ENCODE measurements at places on chromosomes 12 and 14.

DNA sequence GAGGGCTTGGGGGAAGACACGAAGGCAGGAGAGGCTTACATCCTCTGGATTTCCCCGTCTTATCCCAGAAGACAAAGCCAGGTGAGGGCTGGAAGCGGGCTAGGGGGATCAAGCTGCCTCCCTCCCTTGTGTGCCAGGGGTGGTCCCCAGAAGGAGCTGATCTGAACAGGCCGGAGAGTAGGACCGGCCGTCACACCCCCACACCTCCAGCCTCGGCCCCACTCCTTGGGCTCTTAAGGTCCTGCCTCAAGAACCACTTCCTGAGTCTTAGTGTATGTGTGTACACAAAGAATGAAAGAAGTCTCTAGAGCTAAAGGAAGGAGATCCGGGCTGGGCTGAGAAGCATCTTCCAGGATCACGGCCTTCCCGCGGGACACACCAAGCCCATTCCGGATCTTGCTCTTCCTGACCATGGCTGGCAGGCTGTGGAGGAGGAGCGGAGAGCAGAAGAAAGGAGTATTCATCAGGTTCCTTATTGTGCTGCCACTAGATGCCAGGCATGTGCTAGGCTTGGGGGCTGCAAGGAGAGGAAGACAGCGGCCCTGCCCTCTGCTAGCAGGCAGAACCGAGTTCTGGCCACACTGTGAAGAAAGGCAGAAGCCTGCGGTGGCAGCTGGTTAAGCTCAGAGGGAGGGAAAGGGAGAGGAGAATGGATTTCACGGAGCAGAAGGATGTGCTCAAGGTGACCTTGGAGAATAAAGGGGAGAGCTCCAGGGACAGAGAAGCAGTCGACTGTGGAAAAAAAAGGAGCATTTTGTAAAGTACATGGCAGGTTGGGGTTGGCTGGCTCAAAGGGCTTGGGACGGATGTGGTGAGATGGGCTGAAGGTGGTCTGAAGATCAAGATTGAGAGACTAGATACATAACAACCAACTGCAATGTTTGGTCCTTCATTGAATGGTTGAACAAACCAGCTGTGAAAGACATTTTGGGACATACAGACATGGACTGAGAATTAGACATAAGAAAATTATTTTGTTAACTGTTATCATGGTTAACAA is 1.3 kb upstream of the CD63 start:
- DNase-seq, result peak; percentile 80

GRCh38 chr12:131281016-131281415 is 327.3 kb downstream of the ADGRD1 start:
- no peak for DNase-seq

DNA sequence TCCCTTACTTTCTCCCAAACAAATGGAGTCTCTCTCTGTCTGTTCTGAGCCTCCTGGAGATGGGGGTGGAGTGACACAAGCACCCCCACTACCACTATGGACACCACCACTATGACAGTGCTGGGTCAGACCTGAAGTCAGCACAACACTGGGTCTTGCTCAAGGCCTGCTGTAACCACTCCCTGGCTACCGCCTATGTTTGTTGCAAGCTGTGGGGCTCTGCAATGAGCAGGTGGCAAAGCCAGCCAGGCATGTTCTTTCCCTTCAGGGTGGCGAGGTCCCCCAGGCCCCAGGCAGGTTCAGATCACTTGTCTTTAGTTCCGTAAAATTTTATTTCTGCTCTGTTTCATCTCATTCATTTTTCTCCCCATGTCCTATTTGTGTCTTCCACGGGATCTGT is 349.8 kb downstream of the TMEM121 start:
- DNase-seq, result no peak

DNA sequence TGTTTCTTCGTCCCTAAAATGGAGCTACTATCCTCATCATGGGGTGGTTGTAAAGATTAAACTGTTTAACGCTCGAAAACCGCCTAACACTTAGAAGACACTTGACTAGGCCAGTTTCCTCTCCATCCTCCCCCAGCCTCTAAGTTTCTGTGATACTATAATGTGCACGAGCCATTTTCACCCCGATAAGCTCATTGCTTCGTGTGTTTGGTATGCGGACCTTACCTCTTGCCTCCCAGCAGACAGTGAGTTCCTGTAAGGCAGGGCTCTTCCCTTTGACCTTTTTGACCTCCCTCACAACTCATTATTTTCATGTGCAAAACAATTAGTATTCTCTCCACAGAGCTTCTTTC is 499 bp upstream of the GXYLT1 start:
- no peak for DNase-seq

- no peak for DNase-seq
These were observed 17.8 kb upstream of the PAPOLA start for GRCh38 chr14:96484399-96484798.

DNA sequence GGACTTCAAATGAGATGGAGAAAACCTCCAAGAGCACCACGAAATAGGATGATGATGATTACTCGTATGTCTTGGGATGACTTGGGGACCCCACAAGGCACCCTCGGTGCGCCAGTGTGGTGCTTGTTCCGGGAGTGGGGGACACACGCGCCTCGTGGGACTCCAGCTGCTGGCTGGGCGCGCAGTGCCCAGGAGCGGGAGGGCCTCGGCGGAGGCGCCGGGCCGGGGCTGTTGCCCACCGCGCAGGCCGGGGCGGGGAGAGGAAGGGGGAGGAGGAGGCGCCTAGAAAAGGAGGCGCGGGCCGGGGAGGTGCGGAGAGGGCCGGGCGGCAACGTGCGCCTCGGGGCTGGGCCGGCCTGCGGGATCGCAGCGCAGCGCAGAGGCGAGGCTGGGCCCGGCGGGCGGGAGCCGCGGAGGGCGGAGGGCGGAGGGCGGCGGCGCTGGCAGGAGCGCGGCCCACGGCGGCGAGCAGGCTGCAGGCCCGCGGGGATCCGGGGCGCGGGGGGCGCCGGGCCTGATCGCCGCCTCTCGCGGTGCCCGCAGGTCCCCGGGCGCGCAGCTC is at the start of gene RFLNA:
RFLNA (plus strand) TSS at position 314 of the 562 bp plus-strand sequence. CDS start 337 bp downstream, outside the sequence.
- no peak for DNase-seq

DNA sequence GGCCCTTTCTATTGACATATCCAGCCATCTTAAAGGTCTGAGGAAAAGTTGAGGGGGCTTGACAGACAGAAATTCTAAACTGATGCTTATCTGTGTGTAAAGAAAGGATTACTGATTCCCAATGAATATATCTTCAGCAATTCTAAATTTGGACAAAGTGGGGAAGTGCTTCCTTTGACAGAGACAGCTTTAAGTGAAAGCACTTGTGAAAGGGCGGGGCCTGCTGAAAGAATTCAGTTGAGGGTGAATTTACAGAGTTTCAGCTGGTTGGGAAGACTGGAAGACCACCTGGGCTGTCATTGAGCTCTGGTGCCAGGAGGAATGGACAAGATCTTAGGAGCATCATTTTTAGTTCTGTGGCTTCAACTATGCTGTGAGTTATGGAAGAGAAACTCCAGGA is 412.5 kb upstream of the OR4E1 start:
- no peak for DNase-seq

DNA sequence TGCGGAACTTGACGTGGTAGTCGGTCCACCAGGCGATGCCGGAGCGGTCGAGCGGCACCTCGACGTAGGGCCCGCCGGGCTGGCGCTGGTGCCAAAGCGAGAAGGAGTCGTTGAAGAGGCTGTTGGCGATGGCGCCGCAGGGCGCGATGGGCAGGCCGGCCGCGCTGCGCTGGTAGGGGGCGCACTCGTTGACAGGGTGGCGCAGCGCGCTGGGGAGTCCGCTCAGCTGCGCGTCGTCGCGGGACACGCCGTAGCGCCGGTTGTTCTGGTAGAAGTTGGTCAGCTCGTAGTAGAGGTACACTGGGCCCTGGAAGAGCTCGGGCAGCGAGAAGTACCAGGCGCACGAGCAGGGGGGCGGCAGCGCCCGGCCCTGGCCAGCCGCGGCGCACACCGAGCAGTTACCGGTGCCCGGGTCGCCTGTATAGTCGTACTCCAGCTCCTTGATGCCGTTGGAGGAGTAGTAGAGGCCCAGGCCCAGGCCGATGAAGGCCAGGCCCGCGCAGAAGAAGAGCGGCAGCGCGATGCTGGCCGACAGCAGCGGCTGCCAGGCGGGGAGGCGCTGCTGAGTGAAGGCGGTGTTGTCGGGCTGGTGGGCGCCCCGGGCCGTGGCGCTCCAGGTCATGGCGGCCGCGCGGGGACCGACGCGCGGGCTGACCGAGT is 482 bp downstream of the TMEM30B start:
- no peak for DNase-seq

GRCh38 chr12:127145929-127146789 is 1120.8 kb upstream of the TMEM132C start:
- no peak for DNase-seq

GRCh38 chr14:75126121-75126544 is 715 bp downstream of the NEK9 start:
- DNase-seq, result peak; percentile 60

- no peak for DNase-seq
These were observed 33.4 kb upstream of the PLEKHG6 start for GRCh38 chr12:6276956-6277620.

DNA sequence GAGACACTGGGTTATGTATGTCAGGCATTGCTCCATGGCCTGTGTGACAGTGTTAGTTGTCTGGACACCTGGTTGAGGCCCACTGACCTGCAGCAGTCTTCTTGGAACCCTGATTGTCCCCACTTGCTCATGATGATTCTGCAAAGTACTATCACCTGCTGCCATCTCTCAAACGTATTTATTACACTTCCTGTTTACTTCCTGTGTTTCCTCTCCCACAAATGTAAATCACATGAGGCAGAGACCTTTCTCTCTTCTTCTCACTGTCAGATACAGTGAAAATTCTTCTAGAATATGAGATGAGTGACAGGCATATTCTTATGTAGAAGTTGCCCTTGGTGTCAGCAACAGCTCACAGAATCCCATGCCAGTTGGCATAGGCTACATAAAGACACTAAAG is 186.9 kb upstream of the CNTN1 start:
- DNase-seq, result no peak

DNA sequence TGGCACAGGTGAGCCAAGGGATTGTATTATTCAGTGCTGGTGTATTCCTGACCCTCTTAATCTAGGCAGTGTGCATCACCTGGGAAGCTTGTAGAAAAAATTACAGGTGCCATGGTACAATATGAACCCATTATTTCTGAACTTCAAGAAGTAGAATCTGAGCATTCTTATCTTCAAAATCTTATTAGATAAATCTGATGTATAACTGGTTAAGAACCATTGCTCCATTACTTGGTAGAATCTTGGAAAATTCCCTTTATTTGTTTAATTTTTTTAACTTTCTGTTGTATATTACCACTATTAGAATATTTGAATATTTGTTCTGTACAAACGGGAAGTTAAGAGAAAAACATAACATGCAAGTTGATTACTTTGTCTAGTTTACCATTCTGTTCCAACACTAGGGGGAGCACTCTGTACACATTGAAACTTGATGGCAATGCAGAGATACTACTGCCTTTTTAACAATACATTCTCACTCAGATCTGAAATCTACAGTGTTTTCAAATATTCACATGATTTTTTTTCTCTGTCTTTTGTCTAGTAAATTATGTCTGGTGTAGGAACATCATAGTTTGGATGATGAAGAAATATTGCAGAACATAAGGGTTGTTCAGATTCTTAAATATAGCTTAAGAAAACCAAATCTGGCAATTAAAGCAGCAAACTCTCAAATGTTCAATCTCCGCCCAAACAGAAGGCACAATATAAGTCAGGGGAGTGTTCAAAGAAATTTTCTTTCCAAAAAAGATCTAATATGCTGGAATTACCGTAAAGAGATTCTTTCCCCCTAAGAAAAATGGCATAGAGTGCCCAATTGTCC is 196.6 kb downstream of the PCNX1 start:
- peak; percentile 87 for DNase-seq

- DNase-seq, result peak; percentile 71
These were observed 8.3 kb downstream of the CISTR start for GRCh38 chr12:53743266-53744129.

DNA sequence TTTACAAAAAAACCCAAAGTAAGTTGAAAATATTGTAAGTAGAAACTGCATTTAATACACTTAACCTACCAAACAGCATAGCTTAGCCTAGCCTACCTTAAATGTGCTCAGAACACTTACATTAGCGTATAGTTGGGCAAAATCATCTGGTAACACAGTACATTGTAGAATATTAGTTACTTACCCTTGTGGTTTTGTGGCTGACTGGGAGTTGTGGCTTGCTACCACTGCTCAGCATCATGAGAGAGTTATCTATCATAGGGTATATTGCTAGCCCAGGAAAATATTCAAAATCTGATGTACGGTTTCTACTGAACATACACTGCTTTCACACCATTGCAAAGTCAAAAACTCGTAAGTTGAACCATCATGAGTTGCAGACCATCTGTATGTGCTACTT is 141.7 kb upstream of the GARIN6 start:
- DNase-seq, result no peak

DNA sequence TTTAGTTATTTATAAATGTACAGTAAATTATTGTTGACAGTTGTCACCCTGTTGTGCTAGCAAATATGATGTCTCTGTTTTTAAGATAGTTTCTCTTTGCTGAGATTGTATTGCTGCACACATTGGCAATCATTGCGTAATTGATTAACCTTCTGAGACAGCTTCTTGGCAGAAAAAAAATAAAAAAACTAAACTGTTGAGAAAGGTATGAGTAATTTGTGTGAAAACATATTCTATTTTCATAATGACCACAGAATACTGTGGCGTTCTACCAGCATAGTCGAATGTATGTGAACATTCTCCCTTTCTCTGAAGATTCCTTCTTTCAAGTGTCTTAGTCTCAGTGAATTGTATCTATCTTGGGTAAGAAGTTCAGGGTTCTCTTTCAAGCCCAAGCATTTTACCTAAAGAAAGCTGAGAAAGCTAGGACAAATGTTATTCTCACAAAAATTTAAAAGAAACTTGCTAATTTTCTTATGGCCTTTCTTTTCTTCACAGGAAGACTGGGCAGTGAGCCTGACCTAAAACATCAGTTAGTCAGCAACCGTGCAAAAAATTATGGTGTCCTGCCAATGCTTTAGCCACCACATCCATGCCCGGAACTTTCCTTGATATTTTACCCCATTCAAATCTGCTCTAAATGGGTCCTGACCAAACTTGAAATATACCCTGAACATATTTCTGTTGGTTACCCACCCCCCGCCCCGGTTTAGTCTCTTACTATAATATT is 69.0 kb upstream of the REP15 start:
- no peak for DNase-seq

DNA sequence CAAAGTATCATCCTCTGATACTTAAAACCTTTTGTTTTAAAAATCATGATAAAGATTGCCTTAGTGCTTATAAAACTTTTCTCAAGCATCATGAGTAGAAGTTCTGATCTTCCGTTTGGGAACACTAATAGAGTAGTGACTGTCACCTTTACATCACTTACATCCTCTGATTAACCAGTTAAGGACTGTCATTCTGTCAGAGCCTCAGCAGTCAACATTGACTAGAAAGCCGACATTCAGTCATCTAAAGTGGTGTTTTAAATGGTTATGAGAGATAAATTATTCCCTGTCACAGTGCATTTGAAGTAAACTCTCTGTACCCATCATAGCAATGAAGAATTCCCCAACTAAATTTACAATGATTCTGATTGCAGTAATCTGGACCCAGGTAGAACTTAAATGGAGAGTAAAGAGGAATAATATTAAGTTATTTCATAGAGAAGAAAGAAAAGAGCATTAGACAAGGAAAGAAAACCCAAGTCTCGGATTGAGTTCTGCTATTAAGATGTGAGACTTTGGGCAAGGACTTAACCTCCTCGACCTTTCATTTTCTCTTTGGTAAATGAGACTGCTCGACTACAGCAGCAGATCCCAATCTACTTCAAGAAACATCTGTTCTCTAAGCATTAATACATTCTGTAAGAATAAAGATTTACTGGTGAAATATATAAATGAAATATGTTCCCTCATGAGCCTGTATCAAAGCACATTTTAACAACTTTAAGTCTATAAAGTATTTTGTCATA is 563.9 kb upstream of the LMO3 start:
- no peak for DNase-seq

Data from Kasumi-1 (cell line).